Activated naive CD8-positive, alpha-beta T cell treated with anti-CD3 and anti-CD28 coated beads, Interleukin-2, amount 10 ng/mL, durations not matched to agents 7 days and 5 days (primary cell): ENCODE measurements at places on chromosomes 6 and 20. TPM values are rescaled to one million over a fixed set of nuclear protein-coding genes. Genes with fewer than 3 reads are reported as not detected.

GRCh38 chr6:53302678-53303360 is 45.9 kb downstream of the ELOVL5 start:
- no peak for DNase-seq

DNA sequence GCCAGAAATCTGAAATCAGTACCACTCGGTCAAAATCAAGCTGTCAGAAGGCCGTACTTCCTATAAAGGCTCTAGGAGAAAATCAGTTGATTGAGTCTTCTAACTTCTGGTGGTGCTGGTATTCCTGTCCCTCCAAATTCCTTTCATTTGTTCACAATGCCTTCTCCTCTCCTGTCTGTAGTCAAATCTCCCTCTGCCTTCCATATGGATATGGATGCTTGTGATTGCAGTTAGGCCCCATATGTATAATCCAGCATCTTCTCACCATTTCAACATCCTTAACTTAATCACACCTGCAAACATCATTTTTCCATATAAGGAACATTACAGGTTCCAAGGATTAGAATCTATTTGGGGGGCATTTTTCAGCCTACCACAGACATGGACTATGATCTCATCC is 287.8 kb upstream of the THEMIS start:
- no peak for DNase-seq

DNA sequence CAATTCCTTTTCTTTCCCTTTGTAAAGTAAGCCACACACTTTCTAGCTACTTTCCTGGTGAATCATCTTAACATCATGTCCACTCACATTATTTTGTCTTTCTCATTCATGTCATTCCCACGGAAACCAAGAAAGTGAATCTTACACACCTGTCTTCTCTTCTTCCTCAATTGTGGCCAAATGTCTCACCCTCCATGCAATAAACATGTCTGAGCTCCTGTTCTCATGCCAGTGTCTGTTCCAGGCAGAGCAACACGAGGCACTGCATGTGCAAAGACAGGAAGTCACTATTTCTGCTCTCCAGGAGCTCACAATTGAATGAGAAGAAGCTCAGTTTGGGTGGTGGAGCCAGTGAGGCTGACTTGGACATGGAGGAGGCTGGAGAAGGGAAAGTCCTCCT is 29.0 kb upstream of the TMEM244 start:
- no peak for DNase-seq

DNA sequence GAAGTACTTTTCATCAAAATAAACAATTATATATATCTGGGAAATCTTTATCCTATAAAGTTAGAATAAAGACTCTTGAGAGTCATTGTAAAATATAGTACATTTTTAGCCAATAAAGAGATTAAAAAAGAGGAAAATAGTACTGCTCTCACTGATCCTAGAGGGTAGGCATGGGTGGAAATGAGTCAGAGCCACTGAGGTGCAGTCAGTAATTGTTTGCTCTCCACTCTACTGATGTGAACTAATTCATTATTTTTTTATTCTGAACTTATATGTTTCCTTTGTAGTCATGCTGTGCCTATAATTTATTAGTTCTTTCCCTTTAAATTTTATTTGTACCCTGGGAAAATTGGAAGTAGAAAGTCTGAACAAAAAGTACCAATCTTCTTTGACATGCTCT is 1359.4 kb upstream of the GJE1 start:
- DNase-seq = no peak

Gene KHDC3L
- not detected for total RNA-seq
